Ascending aorta (tissue), 2 donors: ENCODE measurements at places on chromosomes 12 and 14.

DNA sequence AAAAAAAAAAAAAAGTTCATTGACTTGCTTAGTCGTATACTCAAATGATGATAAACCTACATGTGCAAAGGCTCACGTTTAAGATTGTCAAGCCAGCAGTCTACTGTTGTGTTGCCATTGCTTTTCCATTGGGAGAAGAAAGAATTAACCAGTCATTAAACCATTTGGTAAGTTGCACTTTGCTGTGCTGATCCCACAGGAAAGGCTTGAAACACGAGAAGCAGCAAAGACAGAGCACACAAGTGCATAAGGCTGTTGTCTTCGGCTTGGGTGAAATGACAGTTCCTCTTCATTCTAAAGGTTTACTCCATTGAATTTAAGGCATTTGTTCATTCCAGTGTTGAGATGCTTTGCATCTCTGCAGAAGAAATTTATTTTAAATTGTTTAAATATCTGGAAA lies 50.1 kb downstream of the ZC3H14 start:
- no peaks in the 10 kb centered on the region for H3K27me3 ChIP-seq
- H3K36me3 ChIP-seq = peaks cover 50% of the 10 kb centered on the region
- H3K4me1 ChIP-seq = peaks cover 5% of the 10 kb centered on the region

- peak overlapping the region; percentile 73 for H3K4me3 ChIP-seq
- no peak for DNase-seq
- H3K4me1 ChIP-seq = no peaks in the 10 kb centered on the region
- peak overlapping the region; percentile 81 for H3K27ac ChIP-seq
- H3K36me3 ChIP-seq = no peaks in the 10 kb centered on the region
Measured at GRCh38 chr12:53626702-53627169, 554 bp upstream of the ATF7 start.

GRCh38 chr12:46926526-46926925 lies 100.7 kb upstream of the SLC38A4 start:
- no peaks in the 10 kb centered on the region for H3K4me1 ChIP-seq
- no peak overlapping the region for H3K27ac ChIP-seq
- H3K4me3 ChIP-seq = no peak overlapping the region
- H3K36me3 ChIP-seq = no peaks in the 10 kb centered on the region
- H3K27me3 ChIP-seq = no peaks in the 10 kb centered on the region

- DNase-seq = no peak
- H3K36me3 ChIP-seq = peaks cover 20% of the 10 kb centered on the region
- no peaks in the 10 kb centered on the region for H3K27me3 ChIP-seq
- no peak overlapping the region for H3K27ac ChIP-seq
- H3K4me1 ChIP-seq = no peaks in the 10 kb centered on the region
Measured at GRCh38 chr12:69566603-69567002, 18.7 kb upstream of the CCT2 start.

GRCh38 chr12:96015672-96016071 lies 19.5 kb upstream of the HAL start:
- peaks cover 3% of the 10 kb centered on the region for H3K4me1 ChIP-seq
- no peak overlapping the region for H3K4me3 ChIP-seq
- H3K36me3 ChIP-seq = peaks cover 54% of the 10 kb centered on the region
- no peak for DNase-seq
- no peak overlapping the region for H3K27ac ChIP-seq

DNA sequence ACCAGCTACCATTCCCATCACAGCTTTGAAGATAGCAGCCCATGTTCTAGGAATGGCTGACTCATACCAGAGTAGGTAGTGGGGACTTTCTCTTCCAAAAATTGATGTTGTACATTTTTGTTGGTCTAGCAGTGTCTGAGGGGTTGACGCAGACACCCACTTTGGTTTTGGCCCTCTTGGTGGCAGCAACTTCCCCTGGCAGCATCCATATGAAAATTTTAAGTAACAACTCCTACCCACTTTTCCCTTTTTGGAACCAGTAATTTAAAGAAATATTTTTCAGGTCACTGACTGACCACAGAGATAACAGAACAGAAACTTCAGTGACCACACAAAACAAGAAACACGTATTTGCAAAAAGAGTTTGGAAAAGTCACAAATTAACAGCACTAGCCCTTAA lies 162.0 kb upstream of the TMCC3 start:
- no peak overlapping the region for H3K27ac ChIP-seq
- H3K36me3 ChIP-seq = no peaks in the 10 kb centered on the region
- H3K4me3 ChIP-seq = no peak overlapping the region
- H3K27me3 ChIP-seq = no peaks in the 10 kb centered on the region

- H3K4me3 ChIP-seq = peak overlapping the region; percentile 5
- DNase-seq = no peak
- H3K27me3 ChIP-seq = no peaks in the 10 kb centered on the region
- H3K27ac ChIP-seq = peak overlapping the region; percentile 91
- H3K4me1 ChIP-seq = peaks cover 25% of the 10 kb centered on the region
- H3K36me3 ChIP-seq = peaks cover 25% of the 10 kb centered on the region
Measured at GRCh38 chr14:74599946-74600345, 12.1 kb downstream of the LTBP2 start.

GRCh38 chr12:11635341-11635740 lies 14.1 kb upstream of the ETV6 start:
- H3K27ac ChIP-seq = no peak overlapping the region
- no peaks in the 10 kb centered on the region for H3K4me1 ChIP-seq
- H3K27me3 ChIP-seq = no peaks in the 10 kb centered on the region
- no peak for DNase-seq

DNA sequence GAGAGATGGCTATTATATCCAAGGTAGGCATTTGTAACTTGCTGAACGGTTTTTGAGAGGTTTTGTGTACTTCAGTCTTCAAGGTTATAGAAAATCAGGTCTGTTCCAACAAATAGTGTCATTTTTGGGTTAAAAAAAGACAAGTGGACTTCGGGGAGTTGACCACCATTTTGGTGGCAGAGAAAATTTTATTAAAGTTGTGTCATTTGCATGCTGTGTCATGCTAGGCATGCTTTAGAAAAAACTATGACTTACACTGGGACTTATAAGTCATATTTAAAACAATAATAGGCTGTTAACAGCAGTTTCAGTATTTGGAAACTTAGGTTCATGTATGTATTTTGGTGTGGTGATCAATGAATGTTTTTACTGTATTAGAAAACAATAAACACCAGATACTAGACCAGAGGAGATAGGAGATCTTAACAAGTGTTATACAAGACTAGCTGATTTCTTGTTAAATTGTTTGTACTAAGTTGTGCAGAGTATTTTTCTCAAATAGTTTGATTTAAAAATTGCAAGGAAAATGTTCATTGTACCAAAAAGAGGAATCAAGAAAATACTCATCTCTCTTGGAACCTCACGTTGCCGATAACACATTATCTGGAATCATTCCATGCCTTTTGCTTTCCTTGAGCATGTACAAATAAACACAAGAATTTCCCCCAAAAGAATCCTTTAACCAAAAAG lies 1.4 kb downstream of the RAN start:
- H3K4me1 ChIP-seq = peaks cover 3% of the 10 kb centered on the region
- no peak for DNase-seq
- H3K27ac ChIP-seq = no peak overlapping the region

DNA sequence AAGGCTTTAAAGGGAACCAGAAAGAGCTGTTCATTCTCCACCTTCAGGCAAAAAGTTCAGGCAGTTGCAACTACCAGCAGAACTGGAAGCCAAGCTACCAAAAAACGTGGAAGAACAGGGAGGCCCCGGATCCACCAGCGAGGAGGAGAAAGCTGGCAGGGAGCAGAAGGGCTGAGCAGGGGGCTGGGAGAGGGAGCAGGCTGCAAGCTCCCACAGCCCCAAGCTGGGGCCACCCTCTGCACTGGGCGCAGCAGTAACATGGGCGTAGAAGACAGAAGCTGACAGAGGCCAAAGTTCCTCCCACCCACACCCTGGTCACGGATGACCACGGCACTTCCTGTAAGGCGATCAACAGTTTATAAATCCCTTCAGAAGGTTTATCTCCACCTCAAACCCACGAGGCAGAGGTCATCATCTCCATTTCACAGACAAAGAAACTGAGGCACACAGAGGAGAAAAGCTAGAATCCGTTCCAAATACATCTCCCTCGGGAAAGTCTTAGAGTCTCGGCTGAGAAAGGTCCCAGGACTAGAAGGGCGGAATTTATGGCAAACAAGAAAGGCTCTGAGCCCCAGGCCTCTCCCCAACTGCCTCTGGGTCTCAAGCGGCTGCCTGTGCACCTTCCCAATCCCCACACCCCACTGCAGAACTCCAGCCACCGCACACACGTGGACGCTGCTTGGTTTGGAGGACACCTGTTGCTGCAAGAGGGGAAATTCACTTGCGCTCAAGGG lies 1.8 kb downstream of the CCDC85C start:
- peaks cover 8% of the 10 kb centered on the region for H3K4me1 ChIP-seq
- no peak overlapping the region for H3K4me3 ChIP-seq
- no peaks in the 10 kb centered on the region for H3K36me3 ChIP-seq
- H3K27ac ChIP-seq = no peak overlapping the region
- H3K27me3 ChIP-seq = no peaks in the 10 kb centered on the region
- no peak for DNase-seq

DNA sequence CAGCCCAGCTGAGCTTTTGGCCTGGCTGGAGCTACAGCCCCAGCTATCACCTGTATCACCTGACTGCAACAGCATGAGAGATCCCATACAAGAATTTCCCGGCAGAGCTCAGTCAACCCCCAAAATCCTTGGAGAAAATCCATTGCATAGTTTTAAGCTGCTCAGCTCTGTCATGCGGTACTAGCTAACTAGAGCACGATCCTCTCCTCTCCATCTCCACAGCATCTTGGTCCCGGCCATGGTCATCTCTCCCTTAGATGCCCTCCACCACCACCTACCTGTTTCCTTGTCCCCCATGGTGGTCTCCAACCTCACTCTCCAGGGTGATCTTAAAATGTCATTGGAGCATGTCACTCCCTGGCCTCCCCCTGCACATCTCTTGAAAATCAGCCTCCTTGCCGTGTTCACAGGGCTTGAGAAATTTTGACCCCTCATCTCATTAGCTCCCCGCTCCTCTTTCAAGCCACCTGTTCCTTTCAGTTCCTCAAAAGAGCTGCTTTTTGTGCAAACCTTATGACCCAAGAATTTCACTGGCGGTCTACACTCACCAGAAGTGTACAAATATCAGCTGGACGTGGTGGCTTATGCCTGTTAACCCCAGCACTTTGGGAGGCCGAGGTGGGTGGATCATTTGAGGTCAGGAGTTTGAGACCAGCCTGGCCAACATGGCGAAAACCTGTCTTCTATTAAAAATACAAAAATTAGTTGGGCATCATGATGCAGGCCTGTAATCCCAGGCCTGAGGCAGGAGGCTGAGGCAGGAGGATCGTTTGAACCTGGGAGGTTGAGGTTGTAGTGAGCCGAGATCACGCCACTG lies 8.1 kb upstream of the CLMN start:
- H3K36me3 ChIP-seq = no peaks in the 10 kb centered on the region
- H3K4me3 ChIP-seq = no peak overlapping the region
- H3K27me3 ChIP-seq = no peaks in the 10 kb centered on the region
- no peak overlapping the region for H3K27ac ChIP-seq

GRCh38 chr12:100643246-100643645 lies 69.8 kb downstream of the GAS2L3 start:
- H3K4me3 ChIP-seq = no peak overlapping the region
- H3K36me3 ChIP-seq = no peaks in the 10 kb centered on the region
- H3K27ac ChIP-seq = no peak overlapping the region
- no peaks in the 10 kb centered on the region for H3K27me3 ChIP-seq
- no peaks in the 10 kb centered on the region for H3K4me1 ChIP-seq

DNA sequence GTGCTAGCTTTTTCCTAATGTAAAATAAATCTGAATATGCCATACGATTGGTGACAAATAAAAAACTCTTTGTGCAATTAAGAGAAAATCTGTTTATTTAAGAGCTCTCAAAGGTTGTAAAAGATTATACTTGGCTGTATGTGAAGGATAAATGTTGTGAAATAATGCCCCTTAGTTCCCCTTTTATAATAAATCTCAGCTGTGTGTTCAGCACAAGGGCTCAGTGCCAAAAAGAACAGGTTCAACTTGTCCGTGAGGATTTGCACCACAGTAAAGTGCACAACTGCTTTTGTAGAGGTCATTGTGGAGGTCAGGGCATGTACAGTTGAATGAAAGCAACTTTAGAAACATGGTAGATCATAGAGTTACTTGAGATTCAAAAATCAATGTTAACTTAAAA lies 118.6 kb downstream of the TRMT5 start:
- H3K27me3 ChIP-seq = no peaks in the 10 kb centered on the region
- no peak overlapping the region for H3K27ac ChIP-seq
- DNase-seq = no peak
- no peaks in the 10 kb centered on the region for H3K4me1 ChIP-seq
- no peak overlapping the region for H3K4me3 ChIP-seq

- H3K27ac ChIP-seq = no peak overlapping the region
- H3K4me3 ChIP-seq = no peak overlapping the region
- no peaks in the 10 kb centered on the region for H3K27me3 ChIP-seq
- H3K4me1 ChIP-seq = no peaks in the 10 kb centered on the region
- H3K36me3 ChIP-seq = no peaks in the 10 kb centered on the region
Measured at GRCh38 chr14:97705107-97705506, 907.9 kb downstream of the VRK1 start.

DNA sequence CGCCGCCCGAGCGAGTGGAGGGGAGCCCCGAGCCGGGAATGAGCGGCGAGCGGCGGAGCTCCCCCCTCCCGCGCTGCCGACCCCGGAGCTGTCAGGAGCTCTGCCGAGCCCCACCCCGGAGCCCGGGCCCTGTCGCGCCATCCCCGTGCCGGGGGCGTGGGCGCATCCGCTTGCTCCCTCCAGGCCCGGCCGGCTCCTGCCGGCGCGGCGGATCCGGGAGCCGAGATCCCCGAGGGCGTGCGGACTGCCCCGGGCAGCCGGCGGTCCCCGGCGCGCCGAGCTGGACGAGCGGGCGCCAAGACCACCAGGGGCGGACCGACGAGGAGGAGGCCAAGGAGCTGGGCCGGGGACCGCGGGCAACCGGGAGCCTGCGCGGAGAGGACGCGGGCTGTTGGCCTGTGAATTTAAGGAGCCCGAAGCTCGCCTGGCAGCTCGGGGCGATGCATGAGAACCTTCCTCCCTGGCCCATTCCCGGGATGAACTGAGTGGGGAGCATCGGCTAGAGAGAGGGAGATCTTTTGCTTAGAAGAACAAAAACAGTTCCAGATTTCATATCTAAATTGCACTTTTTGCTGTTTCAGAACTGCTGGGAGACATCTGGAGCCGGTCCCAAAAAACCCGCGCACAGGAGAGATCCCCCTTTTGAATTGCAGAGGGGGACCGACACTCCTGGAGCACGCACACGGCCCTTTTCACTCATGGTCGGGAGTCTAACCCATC lies 2.0 kb downstream of the PTHLH start:
- no peaks in the 10 kb centered on the region for H3K27me3 ChIP-seq
- H3K4me3 ChIP-seq = peak overlapping the region; percentile 81
- no peak for DNase-seq
